Myocyte (in vitro differentiated cells): ENCODE measurements at places on chromosomes 4 and X.
A peak's percentile ranks its signal among the peaks of the same experiment; 100 is the strongest.

GRCh38 chrX:36214924-36215323, 295.4 kb downstream of the CFAP47 start:
- no peak for DNase-seq

GRCh38 chr4:7189066-7189465, 3.3 kb upstream of the SORCS2 start:
- DNase-seq = no peak

DNA sequence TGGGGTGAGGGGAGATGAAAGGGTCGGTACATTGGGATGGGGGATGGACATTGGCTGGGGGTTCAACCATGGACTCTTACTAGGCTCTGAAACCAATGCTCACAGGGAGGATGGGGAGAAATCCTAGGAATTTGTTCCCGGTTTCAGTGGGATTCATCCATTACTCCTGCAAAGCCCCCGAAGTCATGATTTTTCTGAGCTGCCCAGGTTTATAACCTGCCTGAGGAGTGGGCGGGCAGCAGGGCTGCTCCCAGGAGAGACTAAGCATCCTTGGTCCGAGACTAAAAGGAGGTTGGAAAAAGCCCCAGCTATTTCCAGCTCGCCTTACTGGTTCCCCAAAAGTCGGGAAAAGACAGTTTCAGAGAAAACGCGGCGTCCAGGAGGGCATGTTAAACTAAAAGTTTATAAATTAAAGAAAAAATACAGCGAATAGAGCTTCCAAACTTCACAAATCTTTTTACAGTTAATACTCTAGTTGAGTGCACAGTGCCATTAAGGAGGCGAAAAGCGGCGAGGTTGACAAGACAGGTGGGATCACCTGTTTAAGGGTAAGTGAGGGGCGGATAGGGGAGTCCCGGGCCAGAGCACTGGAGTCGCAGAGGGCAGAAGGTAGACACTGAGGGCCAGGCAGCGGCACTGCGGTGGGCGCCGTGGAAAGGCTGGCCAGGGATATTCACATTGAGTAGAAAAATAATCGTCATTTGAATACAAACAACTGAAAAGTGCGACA, 3.7 kb downstream of the NKX3-2 start:
- no peak for DNase-seq

DNA sequence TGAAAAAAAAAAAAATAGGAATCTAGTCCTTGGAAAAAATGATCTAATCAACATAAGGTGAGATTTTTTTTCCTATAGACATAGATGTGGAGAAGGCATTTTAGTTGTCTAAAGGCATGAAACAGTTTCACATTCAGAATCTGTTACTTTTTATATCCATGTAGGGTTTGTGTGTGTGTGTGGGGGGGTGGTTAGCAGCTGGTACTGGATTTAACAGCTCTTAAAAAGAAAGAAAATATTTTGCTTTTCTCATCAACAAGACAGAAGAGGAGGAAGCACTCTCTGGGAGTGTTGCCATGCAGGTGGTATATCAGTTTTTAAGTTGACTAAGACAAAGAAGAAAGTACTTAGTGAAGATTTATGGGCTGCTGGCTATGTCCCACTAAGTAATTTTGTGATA, 122.3 kb downstream of the VCX3B start:
- DNase-seq = no peak

DNA sequence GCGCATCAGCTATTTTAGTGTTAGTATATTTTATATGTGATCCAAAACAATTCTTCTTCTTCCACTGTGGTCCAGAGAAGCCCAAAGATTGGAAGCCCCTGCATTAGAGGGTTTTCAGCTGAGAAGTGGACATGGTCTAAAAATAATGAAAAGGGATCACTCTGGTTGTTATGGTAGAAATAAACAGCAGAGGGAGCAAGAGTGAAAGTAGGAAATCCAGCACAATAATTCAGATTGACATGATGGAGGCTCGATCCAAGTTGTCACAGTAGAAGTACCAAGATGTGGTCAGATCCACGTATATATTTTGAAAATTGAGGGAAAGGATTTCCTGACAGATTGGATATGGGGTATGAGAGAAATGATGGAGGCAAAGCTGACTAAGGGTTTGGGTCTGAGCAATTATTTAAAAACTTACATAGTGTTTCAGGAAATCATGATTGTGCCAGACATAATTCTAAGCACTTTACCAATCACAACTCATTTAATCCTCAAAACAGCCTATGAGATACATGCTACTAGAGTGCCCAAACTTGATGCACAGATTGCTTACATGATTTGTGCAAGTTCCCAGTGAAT, 17.0 kb upstream of the TMEM144 start:
- DNase-seq = peak; percentile 69
